ENCODE measurements at places on chromosomes 5 and 9.

- DNase-seq: no peak
Measured at GRCh38 chr5:93078082-93079038, 502.7 kb downstream of the NR2F1-AS1 start.

GRCh38 chr9:83012168-83012921 is 50.6 kb downstream of the RASEF start:
- no peak for DNase-seq

DNA sequence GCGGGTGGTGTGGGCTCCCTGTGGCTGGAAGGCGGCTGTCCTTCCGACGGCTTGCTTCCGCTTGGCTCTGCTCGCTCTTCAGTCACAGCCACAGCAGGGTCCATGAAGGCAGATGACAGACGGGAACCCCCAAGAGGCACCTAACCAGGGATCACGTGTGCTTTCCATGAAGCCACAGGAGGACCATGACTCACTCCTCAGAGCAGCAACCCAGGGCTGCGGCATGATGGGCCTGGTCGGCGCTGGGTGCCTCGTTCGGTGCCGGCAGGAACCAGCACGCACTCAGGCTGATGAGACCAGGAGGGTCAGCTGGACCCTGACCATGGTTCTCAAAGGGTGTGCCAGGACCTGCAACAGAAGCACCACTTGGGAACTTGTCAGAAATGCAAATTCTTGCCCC is 32.8 kb upstream of the MED10 start:
- DNase-seq: no peak

DNA sequence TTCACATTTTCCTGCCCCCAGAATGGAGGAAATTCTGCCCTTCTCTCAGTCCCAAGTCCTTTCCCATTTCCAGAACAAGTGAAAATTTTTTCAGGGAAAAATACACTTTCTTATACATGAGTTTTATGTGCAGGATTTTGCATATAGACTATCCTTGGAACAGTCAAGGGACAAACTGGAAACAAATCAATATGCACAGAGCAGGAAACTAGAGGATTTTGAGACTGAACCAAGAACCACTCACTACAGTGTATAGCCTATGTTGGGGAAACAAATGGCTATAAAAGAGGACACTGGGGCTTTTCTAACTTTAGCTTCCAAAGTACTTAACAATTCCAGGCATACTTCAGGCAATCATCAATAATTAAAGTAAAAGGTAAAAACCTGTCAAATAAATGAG is 1036.1 kb upstream of the ARRDC3 start:
- DNase-seq: no peak

DNA sequence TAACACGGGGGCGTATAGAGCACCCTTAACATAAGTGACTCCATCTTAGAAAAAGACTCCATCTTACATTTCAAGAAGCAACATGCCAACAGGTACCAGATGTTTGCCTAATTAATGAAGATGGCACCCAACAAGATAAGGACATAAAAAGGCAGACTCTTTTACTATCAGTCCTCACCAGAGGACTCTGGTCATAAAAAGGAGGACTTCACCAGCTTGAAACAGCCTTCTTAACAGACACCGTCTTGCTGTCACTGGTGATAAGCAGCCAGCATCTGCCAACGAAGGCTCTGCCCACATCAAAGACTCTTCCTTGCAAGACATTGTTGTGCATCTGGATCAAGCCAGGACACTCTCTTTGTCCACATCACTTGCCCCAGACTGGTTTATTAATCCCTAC is 80.3 kb downstream of the S1PR3 start:
- no peak for DNase-seq

DNA sequence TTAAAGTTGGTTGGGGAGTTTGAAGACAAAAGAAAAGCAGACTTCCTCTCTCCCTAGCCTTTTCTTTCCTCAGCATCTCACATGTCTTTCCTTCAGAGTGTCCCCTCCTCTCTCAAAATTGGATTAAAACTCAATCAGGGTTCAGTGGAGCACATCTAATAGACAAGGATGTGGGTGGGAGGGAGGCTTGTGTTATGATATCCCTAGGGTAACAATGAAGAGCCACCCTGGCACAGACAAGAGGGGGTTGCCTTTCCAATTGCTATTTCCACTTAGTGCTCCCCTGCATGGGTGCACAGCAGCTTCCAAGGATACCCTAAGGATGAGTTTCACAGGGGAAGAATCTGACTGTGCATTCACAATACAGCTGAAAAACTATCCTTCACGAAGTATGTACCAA is 585.2 kb upstream of the C9orf72 start:
- DNase-seq: no peak

GRCh38 chr5:169880012-169880663 is 100.2 kb downstream of the INSYN2B start:
- DNase-seq: no peak

- no peak for DNase-seq
Measured at GRCh38 chr9:75939536-75940111, 49.2 kb downstream of the PCSK5 start.

- no peak for DNase-seq
Measured at GRCh38 chr5:68367287-68367686, 151.7 kb downstream of the PIK3R1 start.

DNA sequence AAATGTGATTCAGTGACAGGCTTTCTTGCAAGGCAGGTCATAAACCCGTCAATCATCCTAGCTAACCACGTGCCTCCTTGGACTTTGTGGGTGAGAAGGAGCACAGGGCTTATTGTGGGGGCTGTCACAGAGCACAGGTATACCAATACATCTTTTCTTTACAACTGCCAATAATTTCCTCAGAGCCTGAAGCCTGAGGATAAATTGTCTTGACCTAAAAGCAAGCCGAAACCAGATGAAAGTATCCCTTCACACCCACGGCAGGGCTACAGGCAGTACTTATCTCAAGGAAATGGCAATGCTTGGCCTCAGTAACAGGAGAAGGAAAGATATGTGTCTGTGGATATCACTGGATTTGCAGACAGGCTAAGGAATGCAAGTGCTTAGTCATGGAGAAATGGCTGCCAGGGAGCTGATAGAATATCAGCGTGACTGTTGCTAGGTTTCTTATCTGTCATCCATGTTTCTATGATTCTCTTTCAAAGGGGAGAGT is 90.3 kb upstream of the ZNF366 start:
- DNase-seq: no peak

- no peak for DNase-seq
Measured at GRCh38 chr9:20562051-20562450, 60.2 kb downstream of the MLLT3 start.

DNA sequence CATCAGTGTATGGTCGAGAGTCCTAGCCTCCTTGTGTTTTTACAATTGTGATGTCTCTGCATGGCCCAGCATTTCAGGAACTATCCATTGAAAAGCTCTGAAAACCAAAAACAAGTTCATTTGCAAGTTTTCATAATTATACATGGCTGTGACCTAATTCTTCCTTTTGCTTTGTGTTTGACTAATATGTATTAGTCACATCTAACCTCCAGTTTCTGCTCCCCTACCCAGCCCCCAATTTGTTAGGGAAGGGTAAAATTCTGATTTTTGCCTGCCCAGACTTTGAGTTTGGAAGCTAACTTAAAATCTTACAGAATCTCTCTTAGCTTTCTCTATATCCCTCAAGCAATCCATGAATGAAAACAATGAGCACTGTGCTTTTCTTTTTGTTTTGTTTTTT is 128.2 kb upstream of the SEMA6A start:
- DNase-seq: no peak

GRCh38 chr5:6611334-6612256 is 21.2 kb downstream of the NSUN2 start:
- no peak for DNase-seq

- DNase-seq: no peak
Measured at GRCh38 chr9:130997925-130998596, 10.9 kb upstream of the LAMC3 start.

- DNase-seq: no peak
Measured at GRCh38 chr5:143732402-143732801, 79.6 kb upstream of the HMHB1 start.

GRCh38 chr5:160427607-160428006 is 6.0 kb downstream of the PTTG1 start:
- DNase-seq: no peak

- no peak for DNase-seq
Measured at GRCh38 chr9:126724226-126724625, 80.6 kb upstream of the ZBTB43 start.

- DNase-seq: no peak
Measured at GRCh38 chr5:11182441-11183080, 421.5 kb upstream of the DAP start.

GRCh38 chr9:84000186-84000585 is 19.6 kb downstream of the RMI1 start:
- DNase-seq: no peak

DNA sequence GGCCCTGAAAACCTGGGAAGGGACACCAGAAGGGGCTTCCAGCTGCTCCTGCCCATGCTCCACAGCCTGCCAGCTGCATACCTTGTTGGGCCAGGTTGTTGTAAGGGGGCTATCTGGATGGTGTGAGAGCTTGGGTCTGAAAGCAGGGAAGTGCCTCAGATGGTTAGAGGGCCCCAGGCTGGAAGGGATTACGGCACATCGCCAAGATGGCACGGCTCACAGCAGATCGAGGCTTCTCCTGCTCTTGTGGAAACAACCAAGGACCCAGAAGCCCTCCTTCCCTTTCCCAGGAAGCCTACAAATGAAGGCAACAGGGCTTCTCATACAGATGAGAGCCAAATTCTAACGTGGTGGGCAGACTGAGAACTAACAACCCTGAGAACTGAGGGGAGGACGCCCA is 121.7 kb upstream of the ADCY2 start:
- no peak for DNase-seq

DNA sequence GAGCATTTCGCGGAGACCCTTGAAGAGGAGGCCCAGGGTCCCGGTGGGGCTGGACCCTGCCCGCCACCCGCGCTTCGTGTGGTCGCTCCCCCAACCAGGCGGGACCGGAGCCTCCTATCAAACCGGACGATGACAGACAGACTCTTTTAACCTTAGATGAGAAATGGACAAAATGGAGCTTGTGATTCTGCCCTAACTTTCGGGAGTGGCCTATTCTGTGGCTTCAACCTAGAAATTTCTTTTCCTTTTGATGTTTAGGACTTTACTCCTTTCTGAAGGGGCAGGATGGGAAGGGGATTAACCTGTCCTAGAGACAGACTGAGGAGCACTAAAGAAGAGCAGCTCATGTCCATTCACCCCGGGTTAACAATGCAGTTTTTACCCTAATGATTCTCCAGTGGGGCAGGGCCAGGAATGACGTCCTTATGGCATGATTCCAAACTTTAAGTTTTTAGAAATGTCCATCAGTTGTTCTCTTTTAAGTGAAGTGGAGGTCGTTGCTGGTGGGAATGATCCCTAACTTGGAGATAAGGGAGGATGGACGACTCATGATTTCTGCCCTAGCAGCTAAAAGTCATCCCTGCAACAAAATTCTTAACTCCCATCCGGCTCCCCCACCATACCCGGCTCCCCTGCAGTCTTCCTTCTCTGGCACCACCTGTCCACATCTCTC is 1.0 kb downstream of the NIPSNAP3A start:
- DNase-seq: no peak

- DNase-seq: no peak
Measured at GRCh38 chr5:173053041-173053440, 3.1 kb upstream of the CREBRF start.

- DNase-seq: no peak
Measured at GRCh38 chr9:77910194-77910621, 121.4 kb downstream of the GNAQ start.

DNA sequence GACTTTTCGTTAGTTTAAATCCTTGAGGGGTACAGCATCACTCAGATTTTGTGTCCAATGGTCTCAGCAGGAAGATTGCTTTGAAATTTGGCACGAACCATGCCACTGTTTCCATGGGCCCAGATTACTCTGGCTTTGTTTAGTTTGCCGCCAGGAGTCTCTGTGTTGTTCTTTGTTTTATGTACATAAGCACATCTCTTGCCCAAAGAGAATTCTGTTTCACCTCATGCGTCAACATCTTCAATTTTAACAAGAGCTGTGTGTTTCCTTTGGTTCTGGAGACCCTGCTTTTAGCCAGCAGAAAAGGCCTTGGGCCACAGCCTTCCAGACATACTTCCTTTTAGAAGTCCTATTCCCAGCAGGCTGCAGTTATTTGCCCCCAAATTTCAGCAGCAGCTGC is 62.4 kb downstream of the TNPO1 start:
- no peak for DNase-seq

GRCh38 chr9:90890146-90890810 is 88.7 kb downstream of the SYK start:
- no peak for DNase-seq

DNA sequence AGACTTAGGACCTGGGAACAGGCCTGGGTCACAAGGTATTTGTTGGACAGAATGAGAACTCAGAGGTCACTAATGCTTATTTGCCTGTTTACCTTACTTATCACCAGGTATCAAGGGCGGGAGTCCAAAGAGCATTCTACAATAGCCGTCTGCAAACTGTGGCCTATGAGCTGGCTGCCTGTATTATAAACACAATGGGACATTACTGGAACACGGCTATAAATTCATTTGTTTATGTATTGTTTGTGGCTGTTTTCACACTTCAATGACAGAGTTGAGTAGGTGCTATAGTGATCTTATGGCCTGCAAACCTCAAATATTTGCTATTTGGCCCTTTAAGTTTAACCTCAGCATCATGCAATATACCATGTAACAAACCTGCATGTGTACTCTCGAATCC is 76.6 kb upstream of the ASTN2 start:
- DNase-seq: no peak

- DNase-seq: no peak
Measured at GRCh38 chr9:126233913-126234525, 92.6 kb upstream of the MVB12B start.

DNA sequence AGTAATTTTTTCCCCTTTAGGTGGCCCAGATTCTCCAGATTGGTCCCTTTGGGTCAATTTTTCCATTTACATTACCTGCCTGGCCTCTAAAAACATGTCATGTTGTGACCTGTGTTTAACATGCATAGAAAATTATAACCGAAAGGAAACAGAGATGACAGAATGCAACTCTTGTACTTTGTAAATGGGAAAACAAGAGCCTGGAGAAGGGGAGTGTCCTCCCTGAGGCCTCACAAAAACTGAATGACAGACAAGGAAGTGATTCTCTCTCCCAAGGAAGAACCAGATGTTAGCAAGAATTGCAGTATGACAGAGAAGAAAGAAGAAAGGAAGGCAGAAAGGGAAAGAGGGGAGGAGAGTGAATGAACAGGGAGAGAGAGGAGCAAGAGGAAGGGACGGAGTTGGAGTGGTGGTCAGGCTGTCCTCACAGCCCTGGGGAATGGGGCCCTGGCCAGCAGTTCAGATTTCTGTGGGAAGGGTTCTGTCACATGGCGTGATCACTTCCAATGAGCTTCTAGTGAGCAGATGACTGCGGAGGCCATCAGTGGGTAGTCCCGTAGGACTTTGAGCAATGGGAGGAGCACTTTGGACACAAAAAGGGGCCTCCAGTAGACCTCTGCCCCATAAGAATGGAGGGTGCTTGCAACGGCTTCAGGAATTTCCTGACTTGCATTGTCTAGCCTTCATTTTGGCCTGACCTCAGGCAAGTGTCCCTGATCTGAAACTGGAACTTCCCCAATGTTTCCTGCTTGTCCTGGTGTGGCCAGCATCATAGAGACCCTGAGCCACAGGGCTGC is 31.6 kb downstream of the ABLIM3 start:
- no peak for DNase-seq
